ENCODE measurements at places on chromosomes 2 and 18. TPM values are rescaled to one million over a fixed set of nuclear protein-coding genes. Genes with fewer than 3 reads are reported as not detected.

The UGT1A1 gene
- not detected for total RNA-seq

The PAX8 gene
- total RNA-seq: 0.49 TPM

The IL36A gene
- total RNA-seq: not detected

The TMBIM1 gene
- total RNA-seq: 8.5 TPM

The ST3GAL5 gene
- total RNA-seq: 17.6 TPM

The MGAT5 gene
- total RNA-seq: 34.2 TPM

The CAPN14 gene
- total RNA-seq: 0.47 TPM

The GPBAR1 gene
- 0.14 TPM for total RNA-seq

The DSC3 gene
- total RNA-seq: 0.16 TPM

The RNF25 gene
- total RNA-seq: 35.6 TPM

The PTPRN gene
- total RNA-seq: 3.2 TPM

The DNAJC5G gene
- not detected for total RNA-seq

The WDR12 gene
- total RNA-seq: 71.1 TPM

The SDC1 gene
- total RNA-seq: 85.4 TPM

The IL36G gene
- total RNA-seq: not detected

The GALNT3 gene
- total RNA-seq: 3.1 TPM

The NCKAP5 gene
- 27.9 TPM for total RNA-seq

The SH3RF3 gene
- total RNA-seq: 0.84 TPM

The RUFY4 gene
- not detected for total RNA-seq

The SP140L gene
- total RNA-seq: 1.8 TPM

The DES gene
- 0.28 TPM for total RNA-seq

DNA sequence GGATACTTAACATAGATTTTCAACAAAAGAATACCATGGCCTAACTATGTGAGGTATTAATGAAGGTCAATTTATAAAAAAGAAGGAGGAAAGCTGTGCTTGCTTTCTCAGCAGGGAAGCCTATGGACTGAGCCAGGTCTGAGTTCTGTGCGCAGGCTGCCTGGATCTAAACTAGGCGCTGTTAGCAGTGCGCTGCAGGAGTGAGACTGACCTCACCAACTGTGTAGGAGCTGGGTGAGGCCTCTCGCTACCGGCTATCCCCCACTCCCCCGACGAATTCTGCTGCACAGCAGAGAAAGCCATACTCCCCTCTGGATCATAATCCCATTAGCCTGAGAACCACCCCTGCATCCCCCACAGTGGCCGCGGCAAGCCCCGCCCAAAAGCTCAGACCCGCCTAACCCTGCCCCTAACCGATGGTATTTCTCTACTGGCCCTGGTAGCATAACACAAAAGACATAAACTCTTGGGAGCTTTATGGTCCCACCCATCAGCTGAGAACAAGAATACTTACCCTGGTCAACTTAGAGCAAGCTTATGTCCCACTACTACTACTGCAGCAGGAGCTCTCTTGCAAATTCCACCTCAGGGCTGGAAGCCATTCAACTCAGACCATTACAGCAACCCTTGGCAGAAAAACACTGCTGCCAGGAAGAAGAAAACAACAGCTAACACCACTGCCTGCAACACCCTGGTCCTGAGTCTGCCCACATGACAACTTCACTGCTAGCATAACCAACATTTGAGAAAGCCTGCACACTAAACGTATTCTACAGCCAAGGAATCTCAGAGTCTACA lies 28.0 kb downstream of the SULT1C2 start:
- no peak for DNase-seq

- no peak for DNase-seq
Observed at GRCh38 chr2:121052023-121052422, 233.0 kb downstream of the TFCP2L1 start.

DNA sequence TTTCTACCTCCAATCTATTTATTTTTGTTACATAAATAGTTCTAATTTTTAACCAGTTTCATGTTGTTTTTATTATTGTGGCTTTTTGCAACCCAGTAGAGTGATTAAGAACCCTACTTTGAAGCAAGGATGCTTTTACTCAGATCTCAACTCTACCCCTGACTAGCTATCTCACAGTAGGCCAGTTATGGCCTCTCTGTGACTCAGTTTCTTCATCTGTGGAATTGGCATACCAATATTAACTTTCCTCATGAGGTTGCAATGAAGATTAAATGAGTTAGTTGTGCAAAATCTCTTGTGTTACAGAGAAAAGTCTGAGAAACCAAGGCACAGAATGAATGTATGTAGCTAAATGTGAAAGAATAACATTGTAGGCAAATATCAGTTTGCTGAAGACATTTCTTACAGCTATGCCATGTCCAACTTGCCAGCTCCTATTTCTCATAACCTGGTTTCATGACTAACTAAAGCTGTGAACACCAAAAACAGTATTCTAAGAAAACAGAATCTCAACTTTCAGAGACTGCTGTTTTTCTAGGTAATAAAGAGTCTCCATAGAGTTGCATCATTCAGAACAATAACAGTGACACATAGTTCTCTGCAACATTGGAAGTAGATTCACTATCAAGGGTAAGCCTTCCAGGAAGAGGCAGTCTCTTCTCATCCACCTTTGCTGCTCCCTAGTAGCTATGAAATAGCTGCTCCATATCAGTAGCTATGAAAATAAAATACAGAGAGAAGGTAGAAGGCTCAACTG lies 33.2 kb upstream of the CYTIP start:
- no peak for DNase-seq

DNA sequence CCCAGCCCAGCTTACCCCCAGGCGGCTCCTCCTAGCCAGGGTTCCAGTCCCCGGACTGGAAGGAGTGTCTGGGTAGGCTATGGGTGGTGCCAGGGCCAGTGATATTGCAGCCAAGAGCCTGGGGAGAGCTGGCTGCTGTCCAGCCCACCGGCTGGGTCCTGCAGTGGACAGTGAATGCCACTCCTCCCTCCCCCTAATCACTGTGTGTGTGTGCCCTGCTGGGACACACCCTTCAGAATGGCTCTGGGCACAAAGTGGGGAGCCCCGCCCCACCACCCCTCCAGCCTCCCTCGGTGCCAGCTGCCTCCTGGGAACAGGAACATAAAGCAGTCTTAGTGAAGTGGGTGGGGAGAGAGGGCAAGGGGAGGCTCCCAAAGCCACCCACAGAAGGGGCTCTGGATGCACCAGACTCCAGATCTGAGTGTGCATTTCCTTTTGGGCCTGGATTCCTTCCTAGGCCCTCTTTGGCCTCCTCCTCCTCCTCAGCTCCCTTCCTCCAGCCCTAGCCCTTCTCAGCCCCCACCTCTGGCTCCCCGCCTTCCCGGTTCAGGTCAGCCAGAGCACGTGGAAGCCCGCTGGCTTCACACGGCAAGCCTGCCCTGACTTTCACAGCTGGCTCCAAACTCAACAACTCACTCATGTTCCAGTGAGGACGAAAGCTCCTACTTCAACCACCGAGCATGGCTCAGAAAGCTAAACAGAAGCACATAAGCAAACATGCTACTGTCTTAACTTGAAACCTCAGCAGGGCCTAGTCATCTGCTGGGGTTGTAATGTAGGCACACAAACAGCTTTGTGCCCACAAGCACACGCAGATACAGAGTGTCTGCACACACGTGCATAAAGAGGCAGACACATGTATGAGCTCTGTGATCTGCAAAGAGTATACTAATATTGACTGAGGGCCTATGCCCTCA lies 209.2 kb upstream of the SMAD2 start:
- no peak for DNase-seq

DNA sequence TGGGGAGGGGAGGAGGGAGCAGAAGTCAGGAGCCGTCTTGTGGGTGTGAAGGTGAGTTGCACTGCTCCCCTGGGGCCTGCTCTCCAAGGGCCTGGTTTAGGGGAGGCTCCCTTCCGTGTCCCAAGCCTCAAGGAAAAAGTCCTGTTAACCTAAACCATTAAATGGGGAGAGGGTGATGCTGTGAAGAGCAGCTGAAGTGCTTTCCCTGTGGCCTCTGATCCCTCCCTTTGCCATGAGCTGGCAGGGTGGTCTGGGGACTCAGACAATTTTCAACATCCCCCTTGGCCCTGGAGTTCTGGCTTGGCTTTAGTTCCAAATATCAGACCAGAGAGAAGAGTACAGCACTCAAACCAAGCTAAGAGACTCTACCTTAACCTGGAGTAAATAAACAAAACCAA lies 692 bp upstream of the POMC start:
- no peak for DNase-seq

- no peak for DNase-seq
Observed at GRCh38 chr18:74702950-74703349, 105.3 kb downstream of the ZNF407 start.

DNA sequence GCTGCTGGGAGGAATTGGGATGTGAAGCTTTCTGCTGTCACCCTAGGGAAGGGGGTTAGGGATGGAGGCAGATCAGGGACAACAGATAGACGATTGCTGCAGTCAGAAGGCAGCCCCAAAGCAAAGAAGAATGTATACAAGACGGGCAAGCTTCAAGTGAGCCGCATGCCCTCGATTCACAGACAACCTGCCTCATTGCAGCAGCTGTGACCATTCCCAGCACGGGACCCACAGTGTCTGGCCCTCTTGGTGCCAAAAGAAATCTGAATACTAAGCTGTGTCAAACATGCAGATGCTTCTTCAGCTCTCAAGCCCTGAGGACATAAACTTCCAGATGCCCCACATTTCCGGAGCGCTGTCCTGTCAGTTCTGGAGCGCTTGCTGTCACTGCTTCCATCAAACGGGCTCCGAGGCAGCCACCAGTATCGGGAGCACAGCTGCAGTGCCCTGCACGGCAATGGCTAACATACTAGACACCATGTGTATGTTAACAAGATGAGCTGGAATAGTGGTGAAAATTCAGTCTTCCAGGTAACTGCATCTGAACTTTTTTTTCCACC lies 33.8 kb downstream of the PRELID3A start:
- DNase-seq: no peak

DNA sequence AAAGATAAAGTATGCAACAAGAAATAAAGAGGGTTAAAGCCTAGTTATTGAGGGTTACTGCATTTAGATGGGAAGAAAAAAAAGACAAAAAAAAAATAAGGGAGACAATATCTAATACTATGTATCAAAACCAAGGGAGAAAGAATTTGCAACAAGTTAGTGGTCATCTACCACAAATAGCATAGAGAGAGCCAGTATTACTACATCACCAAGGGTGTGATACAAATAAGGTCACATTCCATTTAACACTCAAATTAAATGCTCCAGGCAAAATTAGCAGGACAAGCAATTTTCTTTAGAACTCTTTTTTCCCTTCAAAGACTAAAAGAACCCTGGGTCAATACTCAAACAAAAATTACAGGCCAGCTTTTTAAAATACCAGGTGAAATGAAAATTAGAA lies 115.1 kb upstream of the GULP1 start:
- DNase-seq: no peak

GRCh38 chr2:232693344-232693743 lies 3.8 kb upstream of the GIGYF2 start:
- no peak for DNase-seq

DNA sequence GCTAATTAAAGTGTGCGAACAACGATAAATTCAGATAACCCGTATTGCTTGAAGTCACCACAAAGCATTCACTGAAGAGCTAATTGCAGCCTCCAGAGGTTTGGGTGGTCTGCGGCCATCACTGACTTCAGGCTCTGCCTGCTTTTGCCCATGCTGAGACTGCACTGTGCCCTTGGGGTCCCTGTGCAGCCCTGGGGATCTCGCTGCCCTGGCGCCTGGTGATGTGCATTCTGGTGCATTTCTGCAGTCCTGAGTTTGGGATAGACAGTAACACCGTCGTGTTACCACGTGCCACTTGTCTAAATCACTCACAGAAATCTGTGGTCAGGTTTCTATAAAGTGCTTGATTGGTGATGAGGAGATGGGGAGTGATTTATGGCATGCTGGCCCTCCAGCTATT lies 27.6 kb downstream of the LDLRAD4 start:
- DNase-seq: no peak

- DNase-seq: peak; percentile 92
Observed at GRCh38 chr18:50878345-50879301, at the start of gene ME2. TSS of gene ME2 (plus strand) at chr18:50879118. CDS start at chr18:50895821, 16,703 bp downstream.

DNA sequence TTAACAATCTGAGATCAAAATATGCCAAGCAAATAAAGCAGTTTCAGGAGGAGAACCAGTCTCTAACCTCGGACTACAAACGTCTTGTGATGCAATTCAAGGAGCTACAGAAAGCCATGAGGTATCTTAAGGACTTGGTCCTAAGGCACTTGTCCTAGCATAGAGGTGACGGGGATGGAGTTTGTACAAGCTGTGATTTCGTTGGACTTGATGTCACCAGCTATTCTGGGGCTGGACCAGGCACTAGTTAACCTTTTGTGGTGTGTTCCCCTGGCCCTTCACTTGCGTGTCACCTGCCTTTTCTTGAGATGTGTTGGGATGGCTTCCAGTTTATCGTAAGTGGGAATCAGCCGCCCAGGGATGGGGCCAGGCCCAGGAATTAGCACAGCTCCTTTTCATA lies 33.7 kb downstream of the OTOF start:
- DNase-seq: no peak

DNA sequence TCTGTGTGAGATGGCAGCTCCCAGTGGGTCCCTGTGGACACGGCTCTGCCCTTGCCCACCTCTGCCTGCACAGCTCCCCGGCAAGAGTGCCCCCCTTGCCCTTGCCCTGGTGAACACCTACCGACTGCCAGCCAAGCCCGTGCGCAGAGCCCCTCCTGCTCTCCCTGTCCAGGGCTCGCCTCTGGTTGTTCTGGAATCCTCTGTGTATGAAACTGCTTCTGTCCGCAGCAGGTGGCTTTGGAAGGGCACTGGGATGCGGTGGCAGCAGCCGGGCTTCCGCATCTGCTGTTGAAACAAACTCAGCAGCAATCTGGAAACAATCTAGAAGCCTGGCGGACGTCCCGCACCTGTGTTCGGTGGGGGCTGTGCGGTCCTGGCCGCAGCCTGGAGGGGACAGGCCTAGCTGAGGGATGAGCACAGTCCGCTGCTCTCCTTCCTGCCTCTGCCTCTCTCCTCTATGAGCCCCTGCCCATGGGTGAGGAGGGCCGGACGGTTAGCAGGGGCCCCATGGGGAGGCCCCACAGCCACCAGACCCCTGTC lies 34.0 kb upstream of the KLF11 start:
- DNase-seq: no peak

GRCh38 chr2:152065945-152066344 lies 32.9 kb downstream of the CACNB4 start:
- no peak for DNase-seq

DNA sequence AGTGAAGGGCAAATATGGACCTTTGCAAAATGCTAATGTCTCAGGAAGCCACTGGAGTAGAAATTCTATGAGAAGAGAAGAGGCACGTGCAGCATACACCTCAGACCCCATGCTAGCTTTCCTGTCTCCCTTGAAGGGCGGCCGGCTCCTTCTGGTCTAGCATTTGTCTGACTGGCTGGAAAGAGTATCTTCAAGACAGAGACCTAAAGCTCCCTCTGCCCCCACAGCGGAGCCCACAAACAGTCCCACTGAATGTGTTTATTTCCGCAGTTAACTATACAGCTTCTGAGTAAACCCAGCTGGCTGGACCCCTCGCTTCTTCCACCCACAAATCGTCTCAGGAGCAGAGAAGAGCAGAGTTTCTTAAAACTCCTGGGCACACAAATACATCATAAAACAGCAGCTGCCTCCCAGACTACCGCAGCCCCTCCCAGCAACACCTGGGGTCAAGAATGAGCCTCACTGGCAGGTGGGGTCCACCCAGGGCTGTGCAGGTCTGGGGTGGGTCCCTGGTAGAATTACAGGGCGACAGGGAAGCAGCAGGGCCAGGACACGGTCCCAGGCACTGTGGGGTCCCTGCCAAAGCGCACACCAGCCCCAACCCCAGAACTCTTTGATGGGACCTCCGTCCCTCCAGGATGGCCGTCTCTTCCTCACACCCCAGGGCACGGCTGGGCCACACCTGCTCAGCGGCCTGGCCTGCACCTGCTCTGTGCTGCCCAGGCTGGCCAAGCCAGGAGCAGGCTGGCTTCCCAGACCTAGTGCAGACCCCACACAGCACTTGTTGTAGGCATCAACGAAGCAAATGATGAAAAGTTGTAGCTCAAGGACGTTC lies 103.8 kb downstream of the PXDN start:
- DNase-seq: no peak
